NCI-H1092 (cell line): ENCODE measurements at places on chromosomes 6 and 20.

DNA sequence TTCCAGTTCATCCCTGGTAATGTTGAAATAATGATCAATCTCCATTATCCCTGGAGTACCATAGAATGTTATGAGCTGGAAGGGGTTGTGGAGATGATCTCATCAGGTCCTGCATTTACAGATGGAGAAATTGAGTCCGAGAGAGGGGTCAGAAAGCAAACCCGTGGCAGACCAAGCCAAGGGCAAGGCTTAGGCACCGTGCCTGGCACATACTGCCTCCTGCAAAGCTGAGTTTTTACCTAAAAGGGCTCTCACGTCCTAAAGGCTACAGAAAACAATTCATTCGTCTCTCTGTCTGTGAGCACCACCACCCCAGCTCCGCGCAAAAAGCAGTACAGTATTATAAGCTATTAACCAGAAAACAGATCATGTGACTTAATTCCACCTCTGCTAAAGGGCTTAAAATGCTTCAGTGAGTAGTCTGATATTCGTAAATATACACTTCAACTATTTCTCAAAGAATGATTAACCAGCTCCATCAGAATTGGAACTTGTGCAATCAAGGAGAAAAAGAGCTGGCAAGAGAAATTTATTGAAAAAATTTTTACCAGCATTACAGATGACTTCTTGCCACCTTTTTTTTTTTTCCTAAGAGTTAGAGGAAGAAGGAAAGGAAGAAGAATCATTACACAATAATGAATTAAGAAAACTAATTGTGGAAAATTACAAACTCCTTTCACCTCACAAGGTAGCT lies 3.4 kb upstream of the PARD6B start:
- no peak for DNase-seq

DNA sequence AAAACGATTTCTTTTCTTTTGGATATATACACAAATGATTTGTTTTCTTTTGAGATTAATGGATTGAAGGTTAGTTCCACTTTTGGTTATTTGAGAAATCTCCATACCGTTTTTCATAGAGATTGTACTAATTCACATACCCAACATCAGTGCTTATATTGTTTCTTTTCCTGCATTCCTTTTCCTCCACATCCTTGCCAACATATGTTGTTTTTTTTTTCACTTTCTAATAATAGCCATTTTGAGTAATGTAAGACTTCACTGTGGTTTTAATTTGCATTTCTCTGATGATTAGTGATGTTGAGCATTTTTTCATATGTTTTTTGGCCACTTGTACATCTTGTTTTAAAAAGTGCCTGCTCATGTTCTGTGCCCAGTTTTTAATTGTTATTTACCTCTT lies 846.4 kb upstream of the EYS start:
- DNase-seq = no peak

GRCh38 chr6:41921712-41921998 lies 356 bp downstream of the BYSL start:
- DNase-seq = no peak

DNA sequence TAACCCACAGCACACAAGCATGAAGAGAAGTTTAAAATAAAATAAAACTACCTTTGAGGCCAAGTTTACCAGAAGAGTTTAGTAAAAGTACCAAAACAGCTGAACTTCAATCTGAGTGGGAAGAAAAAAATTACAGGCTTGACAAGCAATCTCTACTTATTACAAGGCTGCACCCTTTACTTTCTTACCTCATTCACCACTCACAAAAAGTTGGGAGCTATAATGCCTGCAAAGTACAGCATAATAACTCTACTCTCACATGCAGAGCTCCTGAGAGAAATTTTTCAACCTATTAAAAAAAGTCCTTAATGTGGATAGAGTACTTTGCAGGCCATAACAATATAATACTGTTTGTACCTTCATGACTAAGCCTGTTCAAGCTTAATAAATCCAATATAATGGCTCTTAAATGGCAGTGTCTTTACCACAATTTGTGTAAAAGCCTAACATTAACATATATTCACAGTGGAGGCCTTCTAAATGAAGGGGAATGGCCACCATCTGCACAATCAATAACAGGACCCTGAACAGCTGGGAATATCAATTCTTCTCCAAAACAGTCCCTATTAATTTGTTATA lies 103.1 kb downstream of the DST start:
- no peak for DNase-seq

DNA sequence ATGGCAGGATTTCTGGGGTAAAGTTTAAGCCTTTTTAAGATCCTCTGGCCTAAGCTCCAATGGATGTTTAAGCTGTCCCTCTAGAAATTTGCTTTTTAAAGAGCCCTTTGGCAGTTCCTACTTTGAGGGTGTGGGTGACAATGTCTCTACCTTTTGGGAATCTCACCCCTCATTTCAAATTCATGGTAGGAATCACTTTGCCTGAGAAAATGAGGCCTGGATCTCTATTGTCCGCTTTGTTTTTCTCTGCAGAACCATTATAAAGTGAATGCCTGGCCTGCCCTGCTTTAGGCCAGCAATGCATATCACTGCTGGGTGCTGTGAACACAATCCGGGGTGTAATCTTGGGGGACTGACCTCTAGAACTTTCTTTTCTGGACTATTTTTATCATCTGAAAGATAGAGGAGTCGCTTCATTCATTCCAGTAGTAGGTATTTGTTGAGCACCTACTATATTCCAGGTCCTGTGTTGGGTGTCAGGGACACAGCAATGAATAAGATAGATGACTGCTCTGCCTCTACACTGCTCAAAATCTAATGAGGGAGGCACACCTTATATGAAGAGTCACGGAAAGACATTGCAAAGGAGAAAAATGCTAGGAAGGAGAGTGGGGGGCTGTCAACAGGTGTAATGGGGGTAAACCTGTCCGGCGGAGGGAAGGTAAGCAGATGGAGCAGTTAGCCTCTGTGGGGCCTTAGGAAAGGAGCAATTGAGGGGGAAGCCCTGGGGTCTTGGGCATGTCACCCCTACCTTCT lies 8.6 kb upstream of the COMMD7 start:
- DNase-seq = no peak

DNA sequence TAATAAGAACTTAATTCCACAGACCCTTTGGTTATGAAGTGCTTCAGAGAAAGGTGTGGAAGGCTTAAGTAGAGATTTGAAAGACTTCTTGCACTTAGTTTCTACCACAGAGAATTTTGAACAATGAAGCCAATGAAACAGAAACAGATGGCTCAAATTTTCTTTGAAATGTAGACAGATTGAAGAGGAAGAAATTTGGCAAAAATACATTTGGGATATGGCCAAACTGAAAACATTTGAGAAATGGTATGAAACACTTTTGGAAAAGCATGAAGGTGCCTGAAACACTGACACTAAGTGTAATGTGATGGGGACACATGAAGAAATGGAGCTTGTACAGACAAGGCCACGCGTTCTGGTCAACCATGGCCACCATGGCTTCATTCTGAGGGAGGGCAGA lies 272.4 kb upstream of the EXOC2 start:
- DNase-seq = no peak

GRCh38 chr6:83592770-83593394 lies 80.5 kb downstream of the PRSS35 start:
- DNase-seq = no peak
